ENCODE measurements at places on chromosomes 12 and 14. TPM values are rescaled to one million over a fixed set of nuclear protein-coding genes. Genes with fewer than 3 reads are reported as not detected.

The PPP1R36 gene
- 0.94 TPM for total RNA-seq

The BCL2L2 gene
- 48.2 TPM for total RNA-seq

The SAMD15 gene
- total RNA-seq, result 0.11 TPM

DNA sequence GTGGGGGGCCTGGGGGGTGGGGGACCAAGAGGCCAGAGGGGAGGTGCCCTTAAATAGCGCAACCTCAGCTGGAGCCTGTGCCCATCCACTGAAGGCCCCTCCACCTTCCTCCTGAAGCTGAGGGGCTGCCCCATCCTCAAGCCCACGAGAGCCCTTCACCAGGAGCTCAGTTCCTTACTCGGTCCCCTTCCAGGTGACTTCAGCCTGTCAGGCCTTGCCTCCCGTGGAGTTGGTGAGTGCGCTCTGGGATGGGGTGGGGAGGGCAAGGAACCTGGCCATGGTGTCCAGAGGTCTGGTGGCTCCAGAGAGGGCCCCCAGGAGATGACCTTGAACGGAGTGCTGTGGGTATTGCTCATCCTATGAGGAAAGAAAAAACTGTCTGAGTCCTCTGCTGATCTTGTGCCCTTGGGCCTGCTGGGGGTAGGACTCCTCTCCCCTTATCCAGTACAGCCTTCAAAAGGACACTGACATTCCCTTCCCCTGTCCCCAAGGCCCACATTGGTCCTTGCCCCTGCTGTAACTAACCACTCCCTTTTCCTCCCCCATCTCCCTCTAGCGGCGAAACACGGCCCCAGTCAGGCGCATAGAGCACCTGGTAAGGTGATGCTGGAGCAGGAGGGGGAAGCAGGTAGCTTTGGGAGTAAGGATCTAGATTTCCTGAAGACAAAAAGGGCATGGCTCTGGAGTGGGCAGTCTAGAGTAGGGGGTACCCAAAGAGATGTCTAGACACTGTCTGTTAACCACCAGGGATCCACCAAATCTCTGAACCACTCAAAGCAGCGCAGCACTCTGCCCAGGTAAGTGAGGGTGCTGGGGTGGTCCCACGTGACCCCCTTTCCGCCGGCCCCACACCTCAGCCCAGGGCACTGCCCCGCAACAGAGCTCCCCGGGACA is 3.6 kb downstream of the TNS2 start:
- peak; percentile 81 for DNase-seq

- DNase-seq, result no peak
Measured at GRCh38 chr14:21049271-21049673, 7.1 kb downstream of the RNASE7 start.

DNA sequence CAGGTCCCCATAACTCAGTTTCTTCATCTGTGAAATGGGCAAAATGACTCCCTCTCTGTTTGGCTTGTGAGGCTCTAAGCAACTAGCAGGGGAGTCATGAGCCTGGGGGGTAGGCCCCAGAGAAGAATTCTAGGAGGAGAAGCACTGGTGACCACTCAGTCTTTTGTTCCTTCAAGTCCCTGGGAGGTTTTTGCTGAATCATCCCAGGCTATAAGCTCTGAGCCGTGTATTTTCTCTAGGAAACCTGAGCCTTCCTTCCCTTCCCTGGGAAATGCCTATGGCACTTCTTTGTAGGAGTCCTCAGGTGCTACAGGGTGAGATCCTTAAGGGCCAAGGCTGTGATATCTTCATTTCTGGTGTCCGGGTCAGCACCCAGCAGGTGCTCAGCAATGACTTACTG is 4.5 kb downstream of the RPH3A start:
- no peak for DNase-seq

DNA sequence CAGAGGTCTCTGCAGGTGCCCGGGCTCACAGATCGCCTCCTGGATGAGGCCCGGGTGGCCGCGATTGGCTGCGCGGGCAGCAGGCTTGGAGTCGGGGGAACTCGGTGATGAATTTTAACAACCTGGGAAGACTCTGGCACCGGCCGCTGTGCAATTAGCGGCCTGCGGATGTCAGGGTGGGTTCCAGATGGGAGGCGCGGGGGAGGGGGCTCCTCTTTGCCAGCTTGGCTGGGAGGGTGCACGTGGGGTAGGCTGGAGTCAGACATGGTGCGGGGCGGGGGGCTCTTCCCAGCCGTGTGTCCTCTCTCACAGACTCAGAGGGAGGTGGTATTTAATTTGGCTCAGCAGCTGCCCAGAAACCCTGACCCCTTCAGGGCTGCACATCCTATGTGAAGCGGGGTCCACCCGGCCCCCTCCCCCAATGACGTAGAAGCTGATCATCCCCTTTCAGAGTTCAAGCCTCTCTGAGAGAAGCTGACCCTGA is 81.4 kb downstream of the KIF26A start:
- no peak for DNase-seq

- no peak for DNase-seq
Measured at GRCh38 chr12:115452751-115453281, 768.8 kb upstream of the TBX3 start.

GRCh38 chr12:31363831-31364230 is 37.9 kb upstream of the SINHCAF start:
- no peak for DNase-seq

DNA sequence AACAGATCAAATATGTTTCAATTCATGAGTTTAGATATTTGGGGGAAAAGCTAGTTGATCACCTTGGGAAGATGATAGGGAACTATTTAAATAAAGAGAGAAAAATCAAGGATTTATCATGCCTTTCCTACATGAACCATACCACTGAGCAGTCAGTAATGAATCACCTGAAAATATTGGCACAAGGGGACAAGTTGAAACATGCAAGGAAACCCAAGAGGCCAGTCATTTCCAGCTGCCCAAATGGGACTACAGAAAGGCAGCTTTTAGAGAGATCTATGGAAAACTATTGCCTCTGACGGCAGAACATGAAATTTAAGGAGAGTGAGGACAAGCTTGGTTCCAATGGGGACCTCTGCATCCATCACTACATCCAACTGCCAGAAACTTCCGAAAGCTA is 14.1 kb upstream of the ETV6 start:
- DNase-seq, result no peak

DNA sequence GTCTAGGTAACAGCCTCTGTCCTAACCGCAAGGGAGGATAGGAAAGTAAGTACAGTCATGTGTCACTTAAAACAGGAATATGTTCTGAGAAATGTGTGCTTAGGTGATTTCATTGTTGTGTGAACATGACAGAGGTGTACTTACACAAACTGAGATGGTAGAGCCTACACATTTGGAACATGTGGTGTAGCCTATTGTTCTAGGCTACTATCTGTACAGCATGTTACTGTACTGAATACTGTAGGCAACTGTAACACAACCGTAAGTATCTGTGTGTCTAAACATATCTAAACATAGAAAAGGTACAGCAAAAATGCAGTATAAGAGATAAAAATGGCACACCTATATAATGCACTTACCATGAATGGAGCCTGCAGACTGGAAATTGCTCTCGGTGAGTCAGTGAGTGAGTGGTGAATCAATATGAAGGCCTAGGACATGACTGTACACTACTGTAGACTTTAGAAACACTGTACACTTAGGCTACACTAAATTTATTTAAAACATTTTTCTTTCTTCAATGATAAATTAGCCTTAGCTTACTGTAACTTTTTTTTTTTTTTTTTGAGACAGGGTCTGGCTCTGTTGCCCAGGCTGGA is 13.2 kb upstream of the MDM2 start:
- DNase-seq, result no peak

GRCh38 chr12:30996255-30996654 is 69.7 kb downstream of the TSPAN11 start:
- no peak for DNase-seq

All from cardiac septum (tissue), 1 donor.